Posterior vena cava (tissue), 2 donors: ENCODE measurements at places on chromosomes 7 and 10. TPM values are rescaled to one million over a fixed set of nuclear protein-coding genes. Genes with fewer than 3 reads are reported as not detected.

DNA sequence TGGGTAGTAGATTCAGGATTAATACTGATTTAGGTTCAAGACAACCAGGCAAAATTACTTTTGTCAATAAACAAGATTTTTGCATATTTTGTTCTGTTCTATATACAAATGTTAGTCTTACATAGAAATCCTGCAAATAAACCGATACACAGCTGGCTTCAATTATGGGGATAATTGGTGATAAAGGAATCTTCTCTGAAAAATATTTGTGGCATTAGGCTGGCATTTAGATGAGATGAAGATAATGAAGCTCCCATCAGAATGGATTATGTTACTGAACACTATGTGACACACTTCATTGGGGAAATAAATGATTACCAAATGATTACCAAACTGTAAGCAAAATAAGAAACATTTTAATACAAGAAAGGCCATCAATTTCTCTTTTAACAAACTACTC is 65.8 kb downstream of the NT5C2 start:
- no peak for DNase-seq

DNA sequence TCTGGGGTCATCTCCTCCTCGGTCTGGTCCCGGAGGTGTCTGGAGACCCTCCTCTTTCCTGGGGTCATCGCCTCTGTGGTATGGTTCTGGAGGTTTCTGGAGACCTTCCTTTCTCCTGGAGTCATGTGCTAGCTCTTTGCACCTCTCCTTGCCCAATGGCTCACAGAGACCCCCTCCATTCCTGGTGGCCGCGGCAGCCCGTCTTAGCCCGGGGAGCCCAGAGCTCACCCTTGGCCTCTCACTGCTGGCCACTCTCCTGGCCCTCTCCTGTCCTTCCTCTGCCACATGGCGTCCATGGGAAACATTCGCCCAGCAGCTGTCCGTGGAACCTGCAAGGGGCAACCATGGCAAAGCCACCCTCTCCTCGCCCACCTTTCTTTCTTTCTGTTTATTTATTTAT is 20.2 kb upstream of the FOXL3 start:
- DNase-seq: peak; percentile 70

DNA sequence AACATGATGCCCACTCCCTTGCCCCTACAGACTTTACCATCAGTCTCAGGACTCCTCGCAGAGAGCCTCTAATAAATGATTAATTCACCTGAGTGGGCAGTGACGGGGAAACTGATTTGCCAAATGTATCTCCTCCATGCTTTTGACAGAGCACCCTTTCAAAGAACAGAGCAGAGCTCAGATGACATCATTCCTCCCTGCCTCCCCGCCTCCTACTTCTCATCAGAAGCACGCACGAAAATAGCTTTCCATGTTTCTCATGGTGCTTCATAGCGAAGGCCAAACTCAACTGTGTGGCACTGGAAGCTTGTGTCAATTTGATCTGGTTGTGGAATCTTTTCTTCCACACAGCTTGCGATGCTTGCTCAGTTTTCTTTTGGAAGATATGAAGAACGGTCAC is 442.5 kb downstream of the RPS24 start:
- DNase-seq: no peak

DNA sequence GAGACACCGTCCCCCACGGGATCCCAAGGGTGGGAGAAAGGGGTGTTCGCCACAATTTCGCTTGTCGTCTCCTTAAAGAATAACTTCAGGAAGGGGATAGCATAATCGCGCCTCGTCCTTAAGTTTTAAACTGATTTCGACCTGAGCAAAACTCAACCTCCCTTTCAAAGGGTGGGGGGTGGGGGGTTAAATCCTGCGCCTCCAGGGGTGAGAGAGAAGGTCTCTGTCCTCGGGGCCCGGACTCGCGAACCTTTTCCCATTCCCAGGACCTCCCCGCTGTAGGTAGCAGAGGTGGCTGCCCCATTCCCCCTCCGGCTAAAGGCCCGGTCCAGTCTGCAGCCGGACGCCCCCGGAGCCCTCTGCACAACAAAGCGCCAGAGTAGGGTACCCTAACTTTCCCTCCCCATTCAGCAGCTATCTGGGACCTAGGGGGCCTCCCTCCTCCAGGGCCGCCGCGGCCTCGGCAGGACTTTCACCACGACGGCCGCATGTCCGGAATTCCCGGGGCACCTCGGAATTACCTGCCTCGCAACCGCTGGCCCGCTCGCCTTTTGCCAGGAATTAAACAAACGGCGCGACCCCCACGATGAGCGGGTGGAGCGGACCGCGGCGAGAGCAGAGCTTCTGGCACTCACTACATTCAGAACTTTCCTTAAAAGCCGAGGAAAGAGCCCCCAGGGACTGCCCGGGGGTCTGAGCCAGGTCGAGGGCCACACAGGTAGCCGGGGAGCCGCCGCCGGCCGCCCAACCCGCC is 1.7 kb downstream of the CDK6 start:
- DNase-seq: peak; percentile 86

DNA sequence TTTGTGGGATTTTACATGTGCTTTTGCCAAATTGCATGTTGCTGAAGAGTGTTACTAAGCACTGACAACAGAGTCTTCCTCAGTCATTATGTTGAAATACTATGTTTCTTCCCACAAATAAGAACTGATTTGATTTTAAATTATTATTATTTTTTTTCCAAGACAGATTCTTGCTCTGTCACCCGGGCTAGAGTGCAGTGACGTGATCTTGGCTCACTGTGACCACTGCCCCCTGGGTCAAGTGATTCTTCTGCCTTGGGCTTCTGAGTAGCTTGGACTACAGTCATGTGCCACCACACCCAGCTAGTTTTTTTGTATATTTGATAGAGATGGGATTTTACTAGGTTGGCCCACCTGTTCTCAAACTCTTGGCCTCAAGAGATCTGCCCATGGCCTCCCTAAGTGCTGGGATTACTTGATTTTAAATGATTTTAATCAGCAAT is 42.3 kb downstream of the MINPP1 start:
- DNase-seq: peak; percentile 87

- DNase-seq: no peak
Measured at GRCh38 chr10:26952094-26952493, 91.3 kb upstream of the ABI1 start.

The CDC14C gene
- total RNA-seq: not detected

The ATG9B gene
- not detected for total RNA-seq

The ERVW-1 gene
- not detected for total RNA-seq

The CC2D2B gene
- total RNA-seq: 4.6 TPM

The UPP1 gene
- total RNA-seq: 25.5 TPM
